ENCODE measurements at places on chromosomes 2 and 18. TPM values are rescaled to one million over a fixed set of nuclear protein-coding genes. Genes with fewer than 3 reads are reported as not detected.
A peak's percentile ranks its signal among the peaks of the same experiment; 100 is the strongest.

GRCh38 chr2:146207417-146207816 is 1637.4 kb upstream of the ACVR2A start:
- no peak for DNase-seq

GRCh38 chr18:37487400-37487867 is 78.2 kb downstream of the CELF4 start:
- peak; percentile 50 for DNase-seq

DNA sequence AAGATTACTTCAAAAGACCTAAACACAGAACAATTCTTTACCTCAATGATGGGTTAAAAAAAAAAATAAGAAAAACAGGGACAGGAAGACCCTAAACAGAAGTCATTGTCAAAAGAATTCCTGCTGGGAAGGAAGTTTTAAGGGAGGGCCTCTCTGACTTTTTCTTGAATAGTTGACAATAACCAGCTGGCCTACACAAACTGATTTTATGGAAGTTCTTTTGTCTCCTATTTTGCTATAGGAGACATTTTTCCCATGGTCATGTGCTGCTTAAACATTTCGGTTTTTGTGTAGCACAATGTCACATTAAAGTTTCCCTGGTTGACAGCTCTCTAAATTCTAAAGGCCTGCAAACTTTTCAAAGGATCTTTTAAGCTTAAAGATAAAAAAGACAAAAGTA is 55.3 kb downstream of the RFTN2 start:
- DNase-seq = no peak

- no peak for DNase-seq
These were observed 695.9 kb downstream of the EPHA4 start for GRCh38 chr2:220876080-220876824.

DNA sequence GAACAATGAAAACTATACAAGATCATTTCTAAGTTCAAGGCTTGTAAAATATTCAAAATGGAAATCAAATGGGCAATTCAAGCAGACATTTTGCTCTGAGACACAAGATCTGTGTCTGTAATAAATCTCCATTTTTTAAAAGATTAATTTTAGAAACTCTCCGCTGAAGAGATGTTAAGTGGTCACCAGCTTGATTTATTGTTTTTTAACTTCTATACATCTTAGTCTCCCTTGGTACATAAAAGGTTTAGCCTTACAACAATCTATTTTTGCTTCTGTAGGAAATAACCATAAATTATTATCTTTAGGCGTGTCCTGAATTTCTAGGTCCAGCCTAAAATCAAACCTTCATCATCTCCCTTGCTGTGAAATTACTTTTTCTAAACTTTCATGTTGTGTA is 553.6 kb downstream of the NRXN1 start:
- no peak for DNase-seq

DNA sequence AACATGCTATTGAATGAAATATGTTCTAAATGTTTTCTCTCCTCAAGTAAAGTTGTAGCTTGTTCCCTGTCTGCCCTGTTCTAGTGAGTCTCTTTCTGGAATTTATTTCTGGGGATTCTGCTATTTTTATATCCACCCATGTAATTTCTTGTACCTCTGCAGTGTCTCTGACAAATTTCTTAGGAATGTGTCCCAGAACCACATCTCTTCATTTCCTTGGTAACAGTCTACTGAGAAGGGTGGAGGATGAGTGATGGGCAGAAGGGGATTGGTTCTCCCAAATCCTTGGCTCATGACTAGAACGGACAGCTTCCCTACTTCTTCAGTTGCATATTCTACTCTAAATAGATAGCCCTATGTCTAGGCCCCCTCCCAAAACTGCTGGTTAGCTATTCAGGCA is 490.6 kb upstream of the LINC00305 start:
- DNase-seq = no peak

- DNase-seq = no peak
These were observed 18.0 kb upstream of the KCNG2 start for GRCh38 chr18:79779700-79780190.

The ST8SIA3 gene
- total RNA-seq = 17.7 TPM

DNA sequence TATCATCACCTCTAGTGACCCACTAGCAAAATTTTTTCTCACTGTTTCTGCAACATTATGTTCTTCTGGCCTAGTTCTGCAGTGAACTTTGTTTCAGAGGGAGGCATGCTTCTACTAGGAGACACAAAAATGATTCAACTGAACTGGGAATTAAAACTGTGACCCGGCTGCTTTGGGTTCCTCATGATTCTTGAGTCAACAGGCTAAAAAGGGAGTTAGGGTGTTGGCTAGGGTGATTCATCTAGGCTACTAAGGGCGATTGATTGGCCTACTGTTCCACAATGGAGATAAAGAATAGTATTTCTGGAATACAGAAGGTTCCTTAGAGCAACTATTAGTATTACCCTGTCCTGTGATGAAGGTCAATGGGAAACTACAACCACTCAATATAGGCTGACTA is 179.5 kb downstream of the PPP1R1C start:
- no peak for DNase-seq

The UGT1A8 gene
- not detected for total RNA-seq

DNA sequence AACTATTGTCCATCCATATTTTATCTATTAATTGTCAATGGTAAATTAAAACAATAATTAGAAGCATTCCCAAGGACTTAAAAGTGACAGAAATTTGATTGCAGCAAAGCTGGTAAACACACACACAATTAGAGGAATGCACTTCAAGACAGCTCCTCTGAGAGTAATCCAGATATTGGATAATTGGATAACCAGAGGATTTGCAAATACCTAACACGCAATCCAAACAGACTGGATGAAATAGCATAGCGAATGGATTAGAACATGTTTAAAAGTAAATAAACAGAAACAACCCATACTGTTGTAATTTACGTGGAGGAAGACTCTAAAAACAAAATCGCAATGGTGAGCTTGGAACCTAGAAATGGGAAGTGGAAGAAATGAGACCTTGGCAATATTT is 239.8 kb downstream of the METTL4 start:
- DNase-seq = no peak

DNA sequence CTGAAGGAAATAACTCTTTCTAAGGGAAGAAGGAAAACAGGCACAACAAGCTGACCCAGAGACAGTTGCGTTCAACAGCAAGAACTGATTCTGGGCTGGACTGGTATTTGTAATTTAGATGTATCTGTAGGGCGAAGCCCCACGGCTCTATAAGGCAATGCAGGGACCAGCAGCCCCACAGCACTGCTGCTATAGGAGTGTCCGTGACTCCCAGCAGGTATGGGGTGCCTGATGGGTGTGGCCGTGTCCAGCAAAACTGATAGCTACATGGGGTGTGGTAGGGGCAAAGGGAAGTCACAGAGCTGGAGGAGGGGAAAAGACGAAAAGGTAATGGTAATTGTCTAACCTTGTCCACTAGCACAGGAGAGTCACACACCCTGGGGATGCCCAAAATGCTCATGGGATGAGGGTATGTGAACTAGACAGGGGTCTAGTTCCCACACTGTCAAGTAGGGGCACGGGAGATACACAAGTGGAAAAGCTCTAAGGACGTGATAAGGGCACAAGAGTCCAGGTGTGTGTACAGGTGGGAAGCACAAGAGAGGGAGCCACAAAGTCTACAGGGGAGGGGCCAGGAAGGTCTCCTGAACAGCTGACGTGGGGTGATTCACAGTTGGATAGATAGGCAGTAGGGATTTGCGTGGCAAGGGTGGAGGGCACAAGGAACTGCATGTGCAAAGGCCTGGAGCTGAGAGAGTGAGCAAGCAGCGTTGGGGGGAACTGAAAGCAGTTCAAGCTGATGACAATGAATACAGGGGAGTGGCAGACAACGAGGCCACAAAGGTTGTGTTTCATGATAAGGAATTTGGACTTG is 48.5 kb upstream of the ASPRV1 start:
- DNase-seq = no peak

- peak; percentile 65 for DNase-seq
These were observed 919 bp upstream of the CYP1B1 start for GRCh38 chr2:38076710-38077430.

- DNase-seq = no peak
These were observed 32.0 kb downstream of the IMPA2 start for GRCh38 chr18:12013186-12013916.

The PLB1 gene
- not detected for total RNA-seq

GRCh38 chr2:215136669-215137328 is 1.6 kb downstream of the ABCA12 start:
- no peak for DNase-seq

Measured in glutamatergic neuron (in vitro differentiated cells).